ENCODE measurements at places on chromosomes 12 and 14.

DNA sequence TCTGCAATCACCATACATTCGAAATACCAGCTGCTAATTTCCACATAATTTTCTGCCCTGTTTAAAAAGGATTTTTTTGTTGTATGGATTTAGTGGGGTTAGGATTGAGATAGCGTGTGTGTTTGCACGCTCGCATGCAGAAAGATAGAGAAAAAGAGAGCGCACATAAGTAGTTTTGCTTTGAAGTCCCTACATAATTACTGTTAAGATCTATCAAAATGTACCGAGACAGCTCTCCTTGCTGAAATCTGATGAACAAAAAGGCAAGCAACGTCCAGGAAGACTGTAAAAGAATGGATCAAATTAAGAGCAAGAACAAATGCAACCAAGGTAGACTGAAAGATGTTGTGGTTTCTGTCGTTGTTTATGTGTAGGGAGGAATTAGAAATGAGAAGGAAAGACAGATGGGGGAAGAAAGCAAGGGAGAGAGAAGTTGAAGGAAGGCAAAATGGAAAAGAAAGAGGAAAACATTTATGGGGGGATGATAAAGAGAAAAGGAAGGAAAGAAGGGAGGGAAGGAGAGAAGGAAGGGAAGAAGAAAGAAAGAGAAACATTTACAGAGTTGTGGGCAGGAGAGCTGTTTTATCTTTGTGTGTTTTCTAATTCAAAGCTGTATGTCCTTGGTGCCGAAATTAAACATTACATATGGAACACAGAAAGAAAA, 522.3 kb downstream of the MED13L start:
- no peak for DNase-seq

GRCh38 chr12:85310025-85310424, 30.0 kb downstream of the ALX1 start:
- no peak for DNase-seq

DNA sequence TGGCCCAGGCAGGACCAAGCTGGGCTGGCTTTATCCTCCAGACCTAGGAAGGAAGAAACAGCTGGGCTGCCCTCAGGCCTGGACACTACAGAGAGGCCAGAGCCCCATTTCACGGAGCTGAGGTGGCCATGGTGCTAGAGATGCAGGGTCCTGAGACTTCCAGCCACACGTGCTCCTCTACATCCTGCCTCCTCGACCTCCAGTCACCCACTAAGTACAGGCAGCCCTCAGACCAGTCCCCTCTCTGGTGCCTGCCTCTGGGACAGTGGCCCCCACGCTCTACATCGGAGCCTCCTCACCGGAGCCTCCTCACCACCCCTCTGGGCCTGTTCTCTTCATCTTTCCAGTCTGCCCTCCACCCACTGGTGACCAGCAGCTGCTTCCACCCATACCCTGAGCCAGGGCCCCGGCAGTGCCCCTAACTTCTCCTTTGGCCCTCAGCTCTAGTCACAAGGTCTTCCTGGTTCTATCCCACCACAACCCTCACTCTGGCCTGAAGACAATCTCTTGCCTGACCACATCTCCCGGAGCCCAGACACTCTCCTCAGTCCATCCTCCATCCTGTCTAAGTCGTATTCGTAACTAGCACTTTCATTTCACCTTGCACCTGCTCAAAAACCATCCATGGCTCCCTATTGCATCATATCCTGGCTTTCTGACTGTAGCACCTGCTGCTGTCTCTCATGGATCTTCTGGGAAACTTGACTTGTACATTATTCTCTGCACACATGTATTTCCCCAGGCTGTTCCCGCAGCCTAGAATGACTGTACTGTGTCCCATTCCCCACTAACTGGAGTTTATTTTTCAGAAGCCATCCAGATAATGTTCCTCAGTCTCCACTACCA, 43.9 kb downstream of the DIO3 start:
- DNase-seq, result no peak

DNA sequence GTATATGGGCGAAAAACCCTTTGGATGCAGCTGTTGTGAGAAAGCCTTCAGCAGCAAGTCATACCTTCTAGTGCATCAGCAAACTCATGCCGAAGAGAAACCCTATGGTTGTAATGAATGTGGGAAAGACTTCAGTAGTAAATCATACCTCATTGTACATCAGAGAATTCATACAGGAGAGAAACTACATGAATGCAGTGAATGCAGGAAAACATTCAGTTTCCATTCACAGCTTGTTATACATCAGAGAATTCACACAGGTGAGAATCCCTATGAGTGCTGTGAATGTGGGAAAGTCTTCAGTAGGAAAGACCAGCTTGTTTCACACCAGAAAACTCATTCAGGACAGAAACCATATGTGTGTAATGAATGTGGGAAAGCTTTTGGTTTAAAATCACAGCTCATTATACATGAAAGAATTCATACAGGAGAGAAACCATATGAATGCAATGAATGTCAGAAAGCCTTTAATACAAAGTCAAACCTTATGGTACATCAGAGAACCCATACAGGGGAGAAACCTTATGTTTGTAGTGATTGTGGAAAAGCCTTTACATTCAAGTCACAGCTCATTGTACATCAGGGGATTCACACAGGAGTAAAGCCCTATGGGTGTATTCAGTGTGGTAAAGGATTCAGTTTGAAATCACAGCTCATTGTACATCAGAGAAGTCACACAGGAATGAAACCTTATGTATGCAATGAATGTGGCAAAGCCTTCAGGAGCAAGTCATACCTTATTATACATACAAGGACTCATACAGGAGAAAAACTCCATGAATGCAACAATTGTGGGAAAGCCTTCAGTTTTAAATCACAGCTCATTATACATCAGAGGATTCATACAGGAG, 21.4 kb downstream of the ZNF268 start:
- DNase-seq, result no peak

- DNase-seq, result no peak
These were observed 189.6 kb upstream of the TMEM132C start for GRCh38 chr12:128077211-128077916.

DNA sequence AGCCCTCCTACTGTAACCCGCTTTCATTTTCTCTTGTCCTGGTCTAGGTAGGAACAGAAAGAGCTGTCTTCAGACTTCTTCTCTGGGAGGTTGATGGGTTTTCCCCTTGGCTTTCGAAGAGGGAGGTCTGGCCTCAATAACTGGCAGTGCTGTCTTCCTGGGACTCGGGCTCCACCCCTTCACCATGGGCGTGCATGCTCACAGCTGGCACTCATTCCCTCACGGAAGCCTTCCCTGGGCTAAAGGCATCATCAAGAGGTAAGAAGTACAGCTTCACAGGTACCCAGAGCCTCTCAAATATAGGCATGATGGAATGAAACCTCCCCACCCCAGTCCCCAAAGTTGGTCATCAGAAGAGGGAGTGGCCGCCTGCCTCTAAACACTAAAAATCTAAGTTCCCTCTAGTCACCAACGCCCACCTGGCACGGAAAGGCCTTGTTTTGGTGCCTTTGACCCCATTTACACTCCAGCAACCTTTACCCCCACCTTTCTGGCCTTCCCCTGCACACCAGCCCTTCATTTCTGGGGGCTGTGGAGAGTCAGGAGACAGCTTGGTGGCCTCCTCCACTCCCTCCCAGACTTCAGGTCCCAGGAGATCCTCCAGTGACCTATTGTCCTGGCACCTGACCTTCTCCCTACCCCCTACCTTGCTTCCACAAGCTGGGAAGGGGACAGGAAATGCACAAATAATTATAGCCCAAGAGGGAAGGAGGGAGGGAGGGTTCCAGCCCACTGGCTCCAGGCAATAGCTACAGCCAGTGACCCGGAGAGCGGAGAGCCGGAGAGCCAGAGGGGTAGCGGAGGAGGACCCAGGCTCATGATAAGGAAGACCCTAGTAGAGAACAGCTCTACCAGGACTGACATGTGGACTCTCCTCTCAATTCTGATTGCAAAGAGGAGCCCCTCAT, 2.8 kb downstream of the RAPGEF3 start:
- no peak for DNase-seq

- no peak for DNase-seq
These were observed 5.1 kb upstream of the USP30 start for GRCh38 chr12:109047081-109047805.

DNA sequence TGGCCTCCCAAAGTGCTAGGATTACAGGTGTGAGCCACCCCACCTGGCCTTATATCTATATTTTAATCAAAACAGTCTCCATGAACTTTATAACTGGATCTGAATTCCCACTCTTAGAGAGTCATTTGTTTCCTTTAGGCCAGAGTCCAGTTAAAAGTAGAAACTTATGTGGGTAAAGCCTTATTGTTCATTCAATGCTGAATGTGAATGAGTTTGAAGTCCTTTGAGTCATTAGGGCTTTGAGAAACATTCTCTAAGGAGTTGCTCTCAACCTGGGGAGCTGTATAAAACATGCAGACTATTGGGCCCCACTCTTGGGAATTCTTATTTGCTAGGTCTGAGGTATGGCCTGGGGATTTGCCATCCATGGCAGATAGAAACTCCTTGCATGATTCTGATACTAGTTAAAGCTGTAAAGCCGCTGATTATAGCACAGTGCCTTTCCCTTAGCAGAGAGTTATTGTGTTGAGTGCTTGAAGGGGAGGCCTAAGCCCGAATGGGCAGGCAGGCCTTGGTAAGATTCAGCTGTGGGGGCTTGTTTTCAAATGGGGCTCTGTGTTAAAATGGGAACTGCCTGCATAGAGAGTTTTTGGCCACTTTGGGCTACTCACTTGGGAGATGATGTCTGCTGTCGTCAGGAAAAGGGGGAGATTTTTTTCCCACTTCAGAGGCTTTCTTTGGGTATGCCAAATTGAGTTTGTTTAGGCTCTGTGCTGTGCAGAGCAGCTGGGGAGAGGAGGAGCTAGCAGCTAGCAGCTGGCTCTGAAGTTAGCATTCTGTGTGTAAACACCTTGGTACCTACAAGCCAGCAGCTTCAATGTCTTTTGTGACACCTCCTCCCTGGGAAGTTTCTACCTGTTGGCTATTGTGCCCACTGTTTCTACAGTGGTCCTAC, 117.5 kb downstream of the DACT1 start:
- DNase-seq, result no peak

- DNase-seq, result no peak
These were observed 12.9 kb downstream of the USP30 start for GRCh38 chr12:109065154-109065852.

DNA sequence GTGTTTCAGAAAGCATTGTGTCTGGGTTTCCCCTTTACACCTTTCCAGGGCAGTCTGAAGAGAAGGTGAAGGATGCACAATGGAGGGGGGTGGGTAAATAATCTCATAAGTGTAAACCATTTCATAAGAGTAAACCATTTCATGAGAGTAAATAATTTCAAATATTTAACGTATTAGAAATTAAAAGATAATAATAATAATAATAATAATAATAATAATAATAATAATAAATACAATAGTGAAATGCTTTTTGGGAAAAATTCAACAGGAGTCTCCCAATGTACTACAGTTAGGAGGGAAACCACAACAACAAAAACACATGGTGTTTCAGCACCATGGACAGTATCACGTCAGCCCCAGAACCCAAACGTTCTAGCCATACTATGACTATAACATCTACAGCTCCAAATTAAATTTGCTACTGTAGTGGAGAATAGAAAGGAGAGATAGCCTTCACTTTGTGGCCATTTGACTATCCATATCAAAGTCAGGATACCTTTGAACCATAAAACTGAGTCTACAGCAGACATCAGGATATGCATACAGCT, 691.8 kb downstream of the BCL11B start:
- no peak for DNase-seq

GRCh38 chr12:6894321-6894720, 10.3 kb upstream of the LRRC23 start:
- no peak for DNase-seq

GRCh38 chr14:54807428-54807827, 95.2 kb downstream of the GCH1 start:
- DNase-seq, result no peak

DNA sequence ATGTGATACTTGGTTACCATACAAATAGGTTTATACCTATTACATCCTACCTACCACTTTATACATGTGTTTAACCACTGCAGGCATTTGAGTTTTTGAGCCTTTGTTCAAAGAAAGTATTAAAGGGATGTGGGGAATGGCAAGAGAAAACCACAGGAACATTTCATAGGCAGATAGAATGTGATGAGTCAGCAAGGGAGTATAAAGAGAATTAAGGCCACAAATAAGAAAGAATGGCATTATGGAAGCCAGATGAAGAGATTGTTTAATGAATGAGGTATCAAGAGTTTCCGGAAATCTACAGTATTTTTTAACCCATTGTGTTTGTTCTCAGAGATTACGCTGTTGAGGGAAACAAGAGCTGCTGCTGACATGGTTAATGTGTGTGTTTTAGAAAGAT, 66.9 kb downstream of the METTL25 start:
- no peak for DNase-seq

DNA sequence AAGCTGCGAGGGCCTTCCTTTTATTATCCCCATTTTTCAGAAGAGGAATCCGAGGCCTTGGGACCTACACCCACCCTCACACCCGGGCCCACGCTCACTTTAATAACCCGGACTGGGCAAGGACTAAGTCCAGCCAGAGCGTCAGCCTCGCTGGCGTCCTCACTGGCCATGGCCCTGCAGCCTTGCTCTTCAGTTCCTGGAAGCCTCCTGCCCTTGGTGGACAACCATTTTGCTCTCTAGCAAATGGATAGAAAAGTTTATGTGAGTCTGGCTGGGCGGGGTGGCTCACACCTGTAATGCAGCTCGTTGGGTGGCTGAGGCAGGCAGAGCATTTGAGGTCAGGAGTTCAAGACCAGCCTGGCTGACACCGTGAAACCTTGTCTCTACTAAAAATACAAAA, 9.8 kb downstream of the RTL1 start:
- no peak for DNase-seq

GRCh38 chr14:88379706-88380343, 5.6 kb upstream of the SPATA7 start:
- no peak for DNase-seq

DNA sequence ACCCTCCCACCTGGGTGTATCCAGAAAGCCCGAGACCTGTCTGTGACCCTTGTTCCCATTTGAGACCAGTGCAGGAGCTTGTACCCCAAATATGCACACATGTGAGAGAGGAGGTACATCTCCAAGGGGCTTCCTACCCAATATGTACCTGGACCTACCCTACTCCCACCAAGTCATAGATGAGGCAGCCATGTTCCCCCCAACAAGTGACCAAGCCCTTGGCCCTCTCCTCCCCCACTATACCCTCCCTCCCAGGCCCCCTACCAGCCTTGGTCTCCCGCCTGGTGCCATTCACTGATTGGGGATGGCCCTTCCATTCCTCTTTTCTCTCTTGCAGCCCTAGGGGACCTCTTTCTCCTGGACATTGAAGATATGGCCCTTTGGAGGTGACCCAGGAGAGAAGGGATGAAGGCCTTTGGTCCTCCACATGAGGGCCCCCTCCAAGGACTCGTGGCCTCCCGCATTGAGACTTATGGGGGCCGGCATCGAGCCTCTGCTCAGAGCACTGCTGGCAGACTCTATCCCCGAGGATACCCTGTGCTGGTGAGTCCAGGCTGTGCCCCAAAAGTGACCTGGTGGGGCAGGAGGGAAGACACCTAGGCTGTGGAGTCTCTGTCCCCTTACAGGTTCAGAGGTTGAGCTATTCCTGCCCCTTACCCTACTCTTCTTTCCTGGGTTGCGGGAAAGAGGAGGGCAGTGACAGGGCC, 1.5 kb downstream of the PLEKHG6 start:
- peak; percentile 29 for DNase-seq

All from 8988T (cell line).